ENCODE measurements at places on chromosomes 12 and 14.

DNA sequence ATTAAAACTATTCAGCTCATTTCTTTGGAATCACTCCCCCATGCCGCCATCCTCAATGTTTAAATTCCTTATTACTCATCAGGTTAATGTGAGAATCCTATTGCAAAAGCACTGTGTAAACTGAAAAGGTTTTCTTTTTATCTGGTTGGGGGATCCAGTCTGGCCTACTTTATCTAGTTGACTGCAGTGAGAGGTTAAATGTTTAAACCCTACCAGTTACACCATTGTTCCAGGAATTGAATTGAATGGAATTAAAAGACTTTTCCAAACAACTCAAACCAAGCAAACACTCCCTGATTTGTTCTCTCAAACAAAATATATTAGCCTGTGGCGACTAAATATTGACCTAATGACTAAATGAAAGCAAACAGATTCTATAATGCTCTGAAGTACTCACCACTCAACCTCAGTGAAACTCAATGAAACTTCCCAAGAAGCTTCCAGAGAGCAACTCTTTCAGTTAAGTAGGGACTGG lies 100.5 kb downstream of the VEZT start:
- no peak for DNase-seq

- no peak for DNase-seq
Observed at GRCh38 chr14:53510281-53510912, 357.3 kb upstream of the DDHD1 start.

- no peak for DNase-seq
Observed at GRCh38 chr14:25150934-25151790, 101.2 kb upstream of the STXBP6 start.

DNA sequence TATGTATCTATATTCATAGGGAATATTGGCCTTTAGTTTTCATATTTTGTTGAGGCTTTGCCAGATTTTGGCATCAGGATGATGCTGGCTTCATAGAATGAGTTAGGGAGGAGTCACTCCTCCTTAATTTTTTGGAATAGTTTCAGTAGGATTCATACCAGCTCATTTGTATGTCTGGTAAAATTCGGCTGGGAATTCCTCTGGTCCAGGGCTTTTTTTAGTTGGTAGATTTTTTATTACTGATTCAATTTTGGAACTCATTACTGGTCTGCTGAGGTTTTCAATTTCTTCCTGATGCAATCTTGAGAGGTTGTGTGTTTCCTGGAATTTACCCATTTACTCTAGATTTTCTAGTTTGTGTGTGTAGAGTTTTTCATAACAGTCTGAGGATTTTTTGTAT lies 175.2 kb downstream of the EPS8 start:
- no peak for DNase-seq

All from stimulated activated CD8-positive, alpha-beta memory T cell treated with anti-CD3 and anti-CD28 coated beads, Interleukin-4, amount 100 ng/mL, for 1 hour (primary cell).